ENCODE measurements at places on chromosomes 4 and X.
A peak's percentile ranks its signal among the peaks of the same experiment; 100 is the strongest.

- DNase-seq, result no peak
Measured at GRCh38 chr4:89836031-89836745, 773 bp downstream of the SNCA start.

- no peak for DNase-seq
Measured at GRCh38 chr4:151725087-151725486, 35.7 kb downstream of the GATB start.

DNA sequence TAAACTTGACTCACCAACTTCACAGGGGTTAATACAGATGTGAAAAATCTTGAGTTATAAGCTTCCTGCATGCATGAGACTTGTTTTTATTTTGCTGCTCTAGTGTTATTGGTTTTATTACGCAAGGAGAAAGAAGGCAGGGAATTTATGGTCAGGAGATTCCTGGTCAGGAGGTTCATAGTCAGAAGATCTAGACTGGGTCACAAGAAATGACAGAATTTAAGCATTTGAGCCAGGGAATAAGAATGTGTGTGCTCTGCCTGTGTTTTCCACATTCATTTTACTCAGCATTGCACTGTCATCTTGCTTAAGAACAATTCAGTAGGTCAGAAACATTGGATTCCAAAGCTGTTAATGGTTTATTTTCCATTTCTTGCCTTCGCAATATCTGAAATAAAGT lies 2522.1 kb downstream of the ARAP2 start:
- DNase-seq, result peak; percentile 60

- no peak for DNase-seq
Measured at GRCh38 chr4:11111876-11112275, 316.8 kb downstream of the HS3ST1 start.

DNA sequence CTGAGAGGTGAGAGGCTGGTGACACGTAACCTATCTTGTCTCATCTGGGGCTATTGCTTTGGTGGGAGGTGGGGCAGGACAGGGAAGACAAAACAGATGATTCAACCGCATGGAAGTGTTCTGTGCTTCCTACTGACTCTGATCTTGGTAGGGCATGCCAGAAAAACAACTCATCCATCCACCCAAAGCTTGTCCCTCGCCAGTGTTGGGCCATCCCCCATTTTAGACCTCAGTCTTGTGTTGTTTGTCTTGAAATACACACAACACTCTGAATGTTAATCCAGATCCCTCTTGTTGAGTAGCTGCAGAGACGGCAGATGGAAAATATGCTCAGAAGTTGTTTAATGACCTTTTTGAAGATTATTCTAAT lies 377 bp downstream of the CHRNA9 start:
- peak; percentile 83 for DNase-seq

- DNase-seq, result peak; percentile 11
Measured at GRCh38 chrX:12330841-12331240, 192.6 kb downstream of the FRMPD4 start.

- DNase-seq, result no peak
Measured at GRCh38 chr4:87527431-87528220, 1.6 kb downstream of the SPARCL1 start.

DNA sequence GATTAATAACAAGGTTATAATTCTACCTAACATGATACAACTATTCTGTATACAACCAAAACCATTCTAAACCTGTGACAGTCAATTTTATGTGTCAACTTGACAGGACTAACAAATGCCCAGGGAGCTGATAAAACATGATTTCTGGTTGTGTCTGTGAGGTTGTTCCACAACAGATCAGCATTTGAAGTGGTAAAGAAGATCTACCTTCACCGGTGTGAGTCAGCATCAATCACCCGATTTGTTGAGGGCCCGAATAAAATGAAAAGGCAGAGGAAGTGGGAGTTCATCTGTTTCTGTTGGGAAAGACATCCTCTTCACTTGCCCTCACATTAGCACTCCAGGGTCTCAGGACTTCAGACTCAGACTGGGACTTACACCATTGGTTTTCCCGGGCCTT lies 187.9 kb downstream of the MAB21L2 start:
- DNase-seq, result no peak
